Mesendoderm (in vitro differentiated cells): ENCODE measurements at places on chromosomes 2 and 18.

GRCh38 chr18:9055185-9055584 is 47.3 kb upstream of the NDUFV2 start:
- H3K27me3 ChIP-seq = no peaks in the 10 kb centered on the region
- no peak overlapping the region for H3K27ac ChIP-seq
- no peaks in the 10 kb centered on the region for H3K36me3 ChIP-seq
- no peak overlapping the region for H3K4me3 ChIP-seq
- DNase-seq = no peak

- no peaks in the 10 kb centered on the region for H3K4me1 ChIP-seq
- H3K27me3 ChIP-seq = no peaks in the 10 kb centered on the region
- no peak for DNase-seq
- no peak overlapping the region for H3K4me3 ChIP-seq
- H3K27ac ChIP-seq = no peak overlapping the region
Observed at GRCh38 chr18:61992923-61993322, 100.1 kb upstream of the RNF152 start.

DNA sequence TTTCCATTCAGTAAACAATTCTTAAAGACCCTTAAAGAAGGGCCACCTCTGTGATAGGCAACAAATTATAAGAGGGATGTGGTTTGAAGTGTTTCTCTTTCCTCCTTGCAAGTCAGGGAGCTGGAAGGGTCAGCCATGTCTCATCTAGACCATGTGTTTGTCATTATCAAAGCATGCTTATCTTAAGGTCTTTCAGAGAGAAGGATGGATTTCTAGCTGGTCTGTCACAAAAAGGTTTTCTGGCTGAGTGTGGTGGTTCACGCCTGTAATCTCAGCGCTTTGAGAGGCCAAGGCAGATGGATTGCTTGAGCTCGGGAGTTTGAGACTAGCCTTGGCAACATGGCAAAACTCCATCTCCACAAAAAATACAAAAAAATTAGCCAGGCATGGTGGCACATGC is 59.2 kb upstream of the PEX13 start:
- DNase-seq = no peak
- H3K4me3 ChIP-seq = no peak overlapping the region
- no peaks in the 10 kb centered on the region for H3K4me1 ChIP-seq
- H3K27me3 ChIP-seq = no peaks in the 10 kb centered on the region
- no peak overlapping the region for H3K27ac ChIP-seq

- no peak overlapping the region for H3K4me3 ChIP-seq
- peak overlapping the region; percentile 27 for H3K27ac ChIP-seq
- H3K27me3 ChIP-seq = no peaks in the 10 kb centered on the region
- DNase-seq = no peak
- H3K4me1 ChIP-seq = no peaks in the 10 kb centered on the region
- no peaks in the 10 kb centered on the region for H3K36me3 ChIP-seq
Observed at GRCh38 chr2:105607920-105608504, 136.7 kb upstream of the NCK2 start.

- H3K4me1 ChIP-seq = no peaks in the 10 kb centered on the region
- no peaks in the 10 kb centered on the region for H3K27me3 ChIP-seq
- H3K4me3 ChIP-seq = no peak overlapping the region
- no peak overlapping the region for H3K27ac ChIP-seq
- DNase-seq = peak; percentile 18
- no peaks in the 10 kb centered on the region for H3K36me3 ChIP-seq
Observed at GRCh38 chr2:218187296-218188015, 20.7 kb upstream of the CXCR1 start.

GRCh38 chr2:101310090-101310833 is 1.8 kb upstream of the RNF149 start:
- no peak for DNase-seq
- H3K4me3 ChIP-seq = no peak overlapping the region

DNA sequence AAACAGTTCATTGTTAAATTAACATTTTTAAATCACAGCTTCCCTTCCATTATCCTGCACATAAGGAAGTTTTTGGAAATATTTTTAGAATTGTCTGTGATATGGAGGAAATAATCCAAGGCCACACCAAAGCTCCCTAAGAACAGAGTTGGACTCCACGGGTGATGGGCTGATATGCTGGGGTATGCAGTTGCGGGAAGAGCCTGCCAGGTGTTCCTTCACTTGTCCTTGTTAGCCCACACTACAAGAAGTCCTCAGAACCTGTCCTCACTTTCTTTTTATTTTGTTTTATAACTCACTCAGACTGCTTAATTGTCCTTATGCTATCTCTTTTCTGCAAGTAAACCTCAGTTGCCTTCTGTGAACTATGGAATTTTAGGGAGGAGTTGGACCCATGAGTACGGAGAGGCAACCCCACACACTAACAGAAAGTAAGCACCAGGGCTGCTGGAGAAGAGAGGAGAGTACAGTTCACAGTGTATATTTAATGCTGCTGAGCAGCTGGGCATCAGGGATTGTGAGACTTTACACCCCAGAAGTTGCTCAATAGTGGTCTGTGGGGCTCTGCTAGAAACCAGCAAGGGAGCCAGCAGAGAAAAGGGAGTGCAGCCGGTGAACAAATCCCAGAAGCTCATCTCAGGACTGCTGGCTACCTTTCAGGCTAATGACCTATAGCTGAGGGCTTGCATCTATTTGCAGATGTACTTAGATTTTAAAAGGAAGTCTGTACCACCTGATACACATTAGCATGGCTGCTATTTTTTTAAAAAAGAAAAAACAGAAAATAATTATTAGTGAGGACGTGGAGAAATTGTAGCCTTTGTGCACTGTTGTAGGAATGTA is 280.1 kb upstream of the STON1 start:
- H3K27ac ChIP-seq = no peak overlapping the region
- H3K36me3 ChIP-seq = no peaks in the 10 kb centered on the region
- no peak for DNase-seq
- no peaks in the 10 kb centered on the region for H3K27me3 ChIP-seq

DNA sequence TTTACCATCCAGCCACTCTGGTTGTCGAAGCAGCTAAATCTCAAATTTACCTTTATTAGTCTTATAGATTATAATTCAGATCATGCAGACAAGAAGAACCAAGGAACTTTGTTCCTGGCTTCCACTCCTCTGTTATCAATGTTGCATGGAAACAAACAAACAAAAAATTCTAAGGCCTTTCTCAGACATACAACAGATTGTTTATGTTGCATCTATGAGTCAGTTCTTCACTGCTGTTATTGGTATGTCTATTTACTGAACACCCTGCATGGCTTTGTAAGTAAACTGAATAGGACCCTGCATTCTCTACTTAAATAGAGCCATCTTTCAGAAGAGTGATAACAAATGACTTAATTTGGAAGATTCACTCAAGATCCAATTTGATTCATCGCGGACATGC is 1.6 kb upstream of the ANKRD44 start:
- H3K27me3 ChIP-seq = no peaks in the 10 kb centered on the region
- H3K4me3 ChIP-seq = no peak overlapping the region
- H3K27ac ChIP-seq = no peak overlapping the region
- H3K36me3 ChIP-seq = no peaks in the 10 kb centered on the region
- H3K4me1 ChIP-seq = no peaks in the 10 kb centered on the region

GRCh38 chr2:181790716-181791649 is 100.5 kb upstream of the ITPRID2 start:
- H3K36me3 ChIP-seq = no peaks in the 10 kb centered on the region
- DNase-seq = peak; percentile 69
- H3K4me1 ChIP-seq = peaks cover 4% of the 10 kb centered on the region
- no peak overlapping the region for H3K4me3 ChIP-seq

DNA sequence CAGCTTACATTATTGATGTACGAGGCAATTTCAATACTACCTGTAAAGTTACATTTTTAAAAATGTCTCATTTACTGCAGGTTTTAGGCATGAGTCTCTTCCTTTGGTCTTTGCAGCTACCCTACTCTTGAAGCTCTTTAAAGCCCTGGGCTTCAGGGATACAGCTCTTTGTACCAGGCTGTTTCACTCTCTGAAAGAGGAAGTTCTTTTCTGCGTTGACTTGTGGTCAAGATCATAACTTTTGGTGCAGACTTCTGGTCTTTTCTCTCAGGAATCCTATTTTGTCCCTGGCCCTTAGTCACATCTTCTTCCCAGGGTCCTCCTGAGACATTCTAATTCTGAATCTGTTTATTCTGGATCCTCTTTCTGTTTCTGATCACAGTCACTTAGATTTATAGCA is 16.6 kb upstream of the HRH4 start:
- H3K4me3 ChIP-seq = no peak overlapping the region
- DNase-seq = no peak
- no peaks in the 10 kb centered on the region for H3K27me3 ChIP-seq
- peaks cover 3% of the 10 kb centered on the region for H3K36me3 ChIP-seq

DNA sequence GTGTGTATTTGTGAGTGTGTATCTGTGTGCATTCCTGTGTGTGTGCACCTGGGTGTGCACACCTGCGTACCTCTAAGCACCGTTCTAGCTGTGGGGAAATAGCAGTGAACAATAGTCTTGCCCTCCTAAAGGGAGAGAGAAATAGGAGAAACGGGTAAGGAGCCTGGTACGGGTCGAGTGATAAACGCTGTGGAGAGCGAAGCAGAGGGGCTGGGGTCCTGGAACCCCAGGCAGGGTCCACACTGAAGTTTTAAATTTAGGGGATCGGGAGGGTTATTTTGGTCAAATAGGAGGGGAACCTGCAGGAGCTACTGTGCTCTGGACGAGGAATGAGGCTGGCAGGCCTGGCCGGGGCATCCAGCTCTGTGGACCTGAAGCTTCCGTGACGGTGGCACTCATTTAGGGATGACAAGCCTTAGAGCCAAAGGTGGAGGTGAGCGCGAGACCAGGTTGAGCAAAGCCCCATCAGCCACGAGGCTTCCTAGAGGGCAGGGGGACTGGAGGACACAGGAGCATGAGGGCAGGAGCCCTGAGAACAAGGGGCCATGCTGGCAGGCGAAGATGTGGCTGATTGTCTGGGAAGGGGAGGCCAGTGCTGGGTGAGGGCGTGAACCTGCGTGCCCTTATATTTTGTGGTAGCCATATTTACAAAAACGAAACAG is 188.0 kb downstream of the RTP5 start:
- no peak for DNase-seq
- H3K4me1 ChIP-seq = no peaks in the 10 kb centered on the region
- H3K4me3 ChIP-seq = no peak overlapping the region
- no peaks in the 10 kb centered on the region for H3K36me3 ChIP-seq
- H3K27me3 ChIP-seq = no peaks in the 10 kb centered on the region

- no peak overlapping the region for H3K27ac ChIP-seq
- no peaks in the 10 kb centered on the region for H3K27me3 ChIP-seq
- no peaks in the 10 kb centered on the region for H3K36me3 ChIP-seq
- DNase-seq = no peak
Observed at GRCh38 chr18:70405052-70405451, 116.2 kb downstream of the SOCS6 start.
